Erythroblast (primary cell): ENCODE measurements at places on chromosomes 4 and X.

- DNase-seq = no peak
These were observed 33.0 kb downstream of the GSTCD start for GRCh38 chr4:105741548-105741947.

- no peak for DNase-seq
These were observed 1.4 kb upstream of the MAGED1 start for GRCh38 chrX:51891821-51892551.

GRCh38 chr4:47013373-47013772, 18.0 kb upstream of the GABRB1 start:
- no peak for DNase-seq

- DNase-seq = no peak
These were observed 21.8 kb downstream of the TSPAN7 start for GRCh38 chrX:38583181-38583580.

- no peak for DNase-seq
These were observed 8.4 kb upstream of the C4orf54 start for GRCh38 chr4:99665983-99666382.

DNA sequence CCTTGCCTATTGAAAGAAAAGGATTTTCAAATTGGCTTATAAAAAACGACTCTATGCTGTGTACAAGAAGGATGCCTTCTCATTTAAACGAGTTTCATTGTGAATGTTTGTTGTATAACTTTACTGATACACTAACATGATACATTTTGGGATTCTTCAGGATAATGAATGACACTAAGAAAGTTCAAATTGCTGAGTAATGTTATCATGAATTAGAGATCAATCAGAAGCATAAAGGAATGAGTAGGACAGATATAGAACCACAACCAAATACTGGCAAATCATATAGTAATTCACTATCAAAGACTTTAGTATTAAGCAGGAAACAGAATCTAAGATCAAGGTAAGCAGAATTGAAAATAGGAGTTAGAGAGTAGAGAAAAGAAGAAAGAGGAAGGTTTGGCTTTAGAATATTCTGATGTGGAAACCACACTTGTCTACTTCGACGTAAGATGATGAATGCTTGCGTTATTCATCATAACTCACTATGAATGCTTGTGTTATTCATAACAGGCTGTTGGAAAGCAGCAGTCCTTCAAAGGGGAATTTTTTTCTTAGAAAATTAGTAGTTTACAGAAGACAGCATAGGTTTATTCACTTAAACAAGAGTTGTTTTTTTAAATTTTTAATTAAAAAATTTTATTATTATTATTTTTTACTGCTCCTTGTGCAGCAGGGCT, 13.4 kb downstream of the CCDC158 start:
- DNase-seq = no peak

DNA sequence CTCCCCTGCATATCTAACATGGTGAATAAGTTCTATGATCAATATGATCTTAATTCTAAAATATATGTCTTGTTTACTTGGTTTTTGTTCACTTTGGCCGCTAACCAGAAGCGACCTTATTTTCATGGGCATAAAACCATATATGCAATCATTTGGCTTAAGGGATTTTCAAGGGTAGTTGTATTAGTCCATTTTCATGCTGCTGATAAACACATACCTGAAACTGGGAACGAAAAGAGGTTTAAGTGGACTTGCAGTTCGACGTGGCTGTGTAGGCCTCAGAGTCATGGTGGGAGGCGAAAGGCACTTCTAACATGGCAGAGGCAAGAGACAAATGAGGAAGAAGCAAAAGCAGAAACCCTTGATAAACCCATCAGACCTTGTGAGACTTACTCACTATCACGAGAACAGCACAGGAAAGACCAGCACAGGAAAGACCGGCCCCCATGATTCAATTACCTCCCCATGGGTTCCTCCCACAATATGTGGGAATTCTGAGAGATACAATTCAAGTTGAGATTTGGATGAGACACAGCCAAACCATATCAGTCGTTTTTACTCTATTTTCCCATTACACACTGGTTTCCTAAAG, 114.3 kb upstream of the CPEB2 start:
- no peak for DNase-seq

- DNase-seq = no peak
These were observed 222.5 kb downstream of the MGST2 start for GRCh38 chr4:139887962-139888735.

GRCh38 chr4:142324572-142324971, 521.5 kb downstream of the INPP4B start:
- no peak for DNase-seq

DNA sequence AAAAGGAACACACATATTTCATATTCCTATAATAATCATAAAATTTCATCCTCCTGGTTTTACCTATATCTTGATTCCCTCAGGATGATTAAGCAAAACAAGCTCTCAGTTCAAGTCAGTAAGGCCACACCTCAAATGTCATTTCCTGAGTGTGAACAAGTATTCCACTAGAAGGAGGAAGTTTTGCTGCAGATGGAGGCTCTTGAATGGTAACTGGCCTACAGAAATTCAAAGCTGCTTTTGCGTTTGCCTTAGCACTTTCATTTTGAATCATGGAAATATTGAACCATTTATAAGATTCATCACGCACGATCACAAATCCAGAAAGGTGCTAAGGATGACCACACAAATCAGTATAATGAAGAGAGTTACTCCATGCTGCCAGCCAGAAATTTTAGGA, 254.4 kb upstream of the CXXC4 start:
- DNase-seq = no peak

DNA sequence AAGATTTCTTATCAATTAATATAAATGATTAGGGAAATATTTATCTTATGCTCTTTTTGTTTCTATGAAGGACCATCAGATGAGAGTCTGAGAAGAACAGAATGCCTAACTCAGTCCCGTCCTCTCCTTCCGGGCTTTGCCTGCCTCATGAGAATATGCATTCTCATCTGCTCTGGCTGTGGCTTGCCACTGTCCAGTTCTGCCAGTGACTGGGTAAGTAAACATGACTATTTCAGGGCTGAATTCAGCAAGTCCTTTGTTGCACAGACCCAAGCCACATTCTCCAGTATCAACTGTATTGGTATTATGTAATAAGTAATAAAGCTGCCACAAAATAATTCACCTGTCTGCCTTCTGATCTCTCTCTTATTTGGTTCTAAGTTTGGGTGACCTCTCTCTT, 110.7 kb downstream of the WDFY3 start:
- DNase-seq = peak; percentile 14

DNA sequence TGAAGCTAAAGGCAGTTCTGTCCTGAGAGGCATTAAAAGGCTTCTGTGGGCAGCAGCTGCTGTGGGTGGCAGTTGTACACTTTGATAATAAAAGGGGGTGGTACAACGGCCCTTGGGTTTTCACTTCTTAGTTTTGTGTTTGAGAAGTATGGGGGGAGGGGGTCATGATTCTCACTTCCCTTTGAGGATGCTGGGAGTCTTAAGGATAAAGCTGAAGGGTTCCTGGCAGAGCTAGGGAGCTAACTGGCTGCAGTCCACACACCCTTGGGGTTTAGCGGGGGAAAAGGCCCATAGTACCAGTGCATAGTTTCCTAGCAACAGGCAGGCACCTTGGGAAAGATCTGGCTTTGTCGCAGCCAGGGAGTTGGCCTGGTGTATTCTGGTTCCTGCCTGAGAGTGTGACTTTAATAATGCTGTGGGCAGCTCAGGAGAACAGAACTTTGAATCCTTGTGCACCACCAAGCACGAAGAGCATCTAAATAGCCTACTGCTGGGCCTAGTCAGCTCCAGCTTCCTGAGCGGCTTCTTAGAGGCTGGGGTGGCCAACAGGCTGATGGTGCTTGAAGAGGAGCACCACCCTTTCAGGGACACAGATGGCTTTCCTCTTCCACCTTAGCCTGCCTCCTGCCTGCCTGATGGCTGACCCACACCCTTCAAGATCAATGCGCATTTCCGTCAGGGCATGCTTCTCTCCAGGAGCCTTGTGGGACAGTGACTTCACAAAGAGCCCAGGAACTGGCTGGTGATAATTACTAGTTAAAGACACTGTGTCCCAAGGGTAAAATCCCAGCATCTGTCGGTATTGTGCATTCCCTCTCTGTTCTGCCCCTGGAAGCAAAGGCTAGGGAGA, 12.5 kb downstream of the ZBTB33 start:
- no peak for DNase-seq

GRCh38 chr4:179164267-179164999, 1722.2 kb upstream of the AGA start:
- no peak for DNase-seq

DNA sequence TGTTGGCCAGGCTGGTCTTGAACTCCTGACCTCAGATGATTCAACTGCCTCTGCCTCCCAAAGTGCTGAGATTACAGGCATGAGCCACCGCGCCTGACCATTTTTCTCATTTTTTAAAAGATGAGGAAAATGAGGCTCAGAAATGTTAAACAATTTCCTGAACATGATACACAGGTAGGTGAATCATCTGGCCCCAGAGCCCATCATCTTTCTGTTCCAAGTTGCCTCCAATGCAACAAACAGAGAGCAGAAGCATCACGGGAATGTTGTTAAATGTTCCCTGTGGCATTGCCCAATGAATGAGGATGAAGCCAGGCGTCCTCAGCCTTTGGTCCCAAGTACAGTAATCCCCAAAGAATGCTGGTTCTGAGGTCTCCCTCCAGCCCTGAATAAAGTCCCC, 31.3 kb upstream of the ANXA5 start:
- no peak for DNase-seq

DNA sequence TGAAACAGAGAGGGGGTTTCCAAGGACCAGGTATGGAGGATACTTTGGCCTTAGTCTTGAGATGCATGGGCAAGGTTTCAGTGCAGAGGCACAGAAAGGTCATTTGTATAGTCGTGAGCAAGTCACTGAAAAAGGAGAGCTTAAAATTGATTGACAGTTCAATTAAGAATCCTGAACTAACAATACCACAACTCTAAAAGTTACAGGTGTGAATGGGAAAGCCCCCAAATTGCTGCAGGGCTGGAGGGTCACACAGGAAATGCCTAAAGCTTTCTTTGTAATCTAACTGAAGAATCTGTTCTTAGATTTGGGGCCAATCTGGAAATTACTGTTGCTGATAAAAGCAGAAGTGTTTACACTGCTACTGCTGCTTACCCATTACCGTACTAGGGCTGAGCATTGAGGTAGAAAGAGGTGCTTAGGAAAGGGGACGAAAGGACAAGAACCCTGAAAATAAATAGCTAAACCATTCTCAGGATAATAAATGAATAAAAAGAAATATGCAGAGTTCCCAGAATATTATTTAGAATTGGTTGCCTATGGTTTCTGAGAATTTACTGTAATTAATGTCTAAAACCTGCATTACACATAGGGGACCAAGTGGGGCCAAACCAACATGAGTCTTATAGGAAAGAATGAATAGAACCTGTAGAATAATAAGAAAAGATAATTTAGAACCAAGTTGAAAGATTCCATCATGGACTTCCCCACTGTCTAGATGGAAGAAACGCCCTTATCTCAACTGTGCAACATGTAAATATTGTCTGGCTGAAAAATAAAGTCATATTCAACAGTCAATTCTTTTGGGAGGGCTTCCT, 91.9 kb upstream of the PPP1R2C start:
- no peak for DNase-seq

GRCh38 chr4:4418676-4419390, 31.9 kb downstream of the NSG1 start:
- DNase-seq = no peak

GRCh38 chr4:184344899-184345572, 127.4 kb upstream of the ENPP6 start:
- no peak for DNase-seq

DNA sequence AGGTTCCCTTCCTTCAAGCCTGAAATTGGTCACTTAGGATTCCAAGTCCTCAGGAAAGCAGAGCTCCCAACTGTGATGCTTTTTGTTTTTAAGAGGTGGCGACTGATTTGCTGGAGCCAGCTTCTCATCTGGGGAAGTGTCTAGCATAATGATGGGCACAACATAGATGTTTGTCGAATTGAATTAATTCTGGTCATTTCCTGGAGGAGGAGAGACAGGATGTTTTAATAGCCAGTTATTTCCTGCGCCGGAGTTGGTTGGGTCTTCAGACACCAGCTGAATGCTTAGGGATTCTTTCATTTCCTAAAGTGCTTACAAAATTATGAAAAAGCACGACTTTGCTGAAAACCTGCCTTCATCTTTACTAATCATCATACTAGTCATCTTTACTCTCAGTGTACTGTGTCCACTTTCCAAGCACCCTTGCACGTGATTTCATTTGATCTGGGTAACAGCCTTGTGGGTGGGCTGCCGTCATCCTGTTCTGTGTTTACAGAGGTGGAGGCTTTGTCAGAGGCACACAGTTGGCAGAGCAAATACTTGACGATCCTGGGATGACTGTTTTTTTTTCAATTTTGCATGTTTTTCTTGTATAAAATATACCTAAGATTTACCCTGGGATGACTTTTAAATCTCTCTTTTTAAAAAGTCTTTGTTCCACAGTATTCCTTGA, 49.5 kb downstream of the RGS12 start:
- no peak for DNase-seq

GRCh38 chr4:15870079-15870478, 68.5 kb downstream of the FGFBP1 start:
- DNase-seq = no peak

GRCh38 chr4:127165971-127166370, 466.8 kb upstream of the INTU start:
- no peak for DNase-seq

GRCh38 chrX:94830717-94831116, 1156.7 kb downstream of the FAM133A start:
- no peak for DNase-seq

- no peak for DNase-seq
These were observed 209.6 kb downstream of the SH3BGRL start for GRCh38 chrX:81411517-81411916.

- no peak for DNase-seq
These were observed 286.5 kb downstream of the GLUD2 start for GRCh38 chrX:121333942-121334341.

- DNase-seq = no peak
These were observed 131.9 kb downstream of the EIF4E start for GRCh38 chr4:98796991-98797390.

- no peak for DNase-seq
These were observed 15.1 kb downstream of the MCUB start for GRCh38 chr4:109574931-109575804.

DNA sequence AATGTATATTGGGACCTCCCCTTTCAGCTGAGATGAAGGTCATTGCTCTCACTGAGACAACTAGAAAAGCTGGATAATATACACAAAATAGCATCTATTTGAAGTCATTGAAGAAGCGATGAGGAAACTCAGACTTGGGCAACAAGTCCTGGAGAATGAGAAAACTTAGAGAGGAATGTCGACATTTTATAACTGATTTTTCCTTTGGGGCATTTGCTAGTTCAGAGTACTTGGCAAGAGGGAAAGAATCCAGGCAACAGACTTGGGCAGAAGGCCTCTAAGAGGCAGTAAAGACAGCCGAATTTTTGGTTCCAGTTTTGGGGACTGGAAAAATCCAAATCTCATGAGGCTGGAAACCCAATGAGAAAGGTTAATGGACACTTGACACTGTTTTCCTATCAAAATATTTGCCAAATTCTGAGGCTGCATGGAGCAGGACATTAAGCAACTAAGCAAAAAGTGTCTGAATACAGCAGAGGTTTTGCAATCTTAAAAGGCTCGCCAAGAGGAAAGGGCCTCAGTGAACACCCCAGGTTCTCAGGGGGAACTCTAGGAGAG, 21.0 kb upstream of the ANXA5 start:
- DNase-seq = no peak
